Parietal lobe (tissue), 2 donors: ENCODE measurements at places on chromosomes 6 and 20. TPM values are rescaled to one million over a fixed set of nuclear protein-coding genes. Genes with fewer than 3 reads are reported as not detected.

ERVFRD-1 gene
- not detected for total RNA-seq

PRL gene
- not detected for total RNA-seq

SMLR1 gene
- total RNA-seq = not detected

DST gene
- 609 TPM for total RNA-seq

SMPDL3A gene
- total RNA-seq = 22.5 TPM

LCA5 gene
- total RNA-seq = 14.7 TPM

RBBP8NL gene
- total RNA-seq = not detected

PRICKLE4 gene
- total RNA-seq = 1.6 TPM

TBX18 gene
- total RNA-seq = 2.2 TPM

GABRR1 gene
- not detected for total RNA-seq

TLDC2 gene
- total RNA-seq = not detected

FYN gene
- total RNA-seq = 318 TPM

HSPA12B gene
- 3.4 TPM for total RNA-seq

NRSN1 gene
- 31.6 TPM for total RNA-seq

PDE10A gene
- 92.0 TPM for total RNA-seq
